Inflammatory macrophage treated with lipopolysaccharide for 1 hour (primary cell): ENCODE measurements at places on chromosomes 4 and X.

GRCh38 chr4:59818656-59819055 is 1381.5 kb upstream of the ADGRL3 start:
- DNase-seq, result peak; percentile 31

GRCh38 chr4:100826067-100826466 is 308.2 kb upstream of the EMCN start:
- DNase-seq, result no peak

- no peak for DNase-seq
Measured at GRCh38 chrX:69231903-69232302, 66.7 kb upstream of the PJA1 start.

- no peak for DNase-seq
Measured at GRCh38 chr4:74794382-74795010, at the start of gene BTC. TSS of gene BTC (minus strand) at chr4:74794523. CDS start at chr4:74794325, 198 bp downstream.

- DNase-seq, result no peak
Measured at GRCh38 chr4:16685536-16685935, 212.9 kb downstream of the LDB2 start.

DNA sequence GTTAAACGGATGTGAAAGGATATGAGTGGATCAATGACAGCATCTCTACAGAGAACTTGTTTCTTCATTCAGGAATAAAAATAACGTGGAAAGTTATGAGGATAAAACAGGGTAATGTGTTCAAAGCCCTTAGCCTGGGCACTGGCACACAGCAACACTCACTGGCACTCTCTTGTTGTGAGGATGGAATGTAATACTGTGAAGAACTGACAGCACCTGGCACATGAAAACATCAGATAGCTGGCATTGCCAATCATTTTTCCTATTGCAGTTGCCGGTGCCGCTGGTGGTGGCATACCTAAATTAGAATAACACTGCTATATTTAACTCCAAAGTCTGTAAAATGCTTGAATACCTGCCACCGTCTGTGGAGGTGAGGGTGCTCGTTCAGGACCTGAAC is 1061.2 kb downstream of the DMD start:
- no peak for DNase-seq

DNA sequence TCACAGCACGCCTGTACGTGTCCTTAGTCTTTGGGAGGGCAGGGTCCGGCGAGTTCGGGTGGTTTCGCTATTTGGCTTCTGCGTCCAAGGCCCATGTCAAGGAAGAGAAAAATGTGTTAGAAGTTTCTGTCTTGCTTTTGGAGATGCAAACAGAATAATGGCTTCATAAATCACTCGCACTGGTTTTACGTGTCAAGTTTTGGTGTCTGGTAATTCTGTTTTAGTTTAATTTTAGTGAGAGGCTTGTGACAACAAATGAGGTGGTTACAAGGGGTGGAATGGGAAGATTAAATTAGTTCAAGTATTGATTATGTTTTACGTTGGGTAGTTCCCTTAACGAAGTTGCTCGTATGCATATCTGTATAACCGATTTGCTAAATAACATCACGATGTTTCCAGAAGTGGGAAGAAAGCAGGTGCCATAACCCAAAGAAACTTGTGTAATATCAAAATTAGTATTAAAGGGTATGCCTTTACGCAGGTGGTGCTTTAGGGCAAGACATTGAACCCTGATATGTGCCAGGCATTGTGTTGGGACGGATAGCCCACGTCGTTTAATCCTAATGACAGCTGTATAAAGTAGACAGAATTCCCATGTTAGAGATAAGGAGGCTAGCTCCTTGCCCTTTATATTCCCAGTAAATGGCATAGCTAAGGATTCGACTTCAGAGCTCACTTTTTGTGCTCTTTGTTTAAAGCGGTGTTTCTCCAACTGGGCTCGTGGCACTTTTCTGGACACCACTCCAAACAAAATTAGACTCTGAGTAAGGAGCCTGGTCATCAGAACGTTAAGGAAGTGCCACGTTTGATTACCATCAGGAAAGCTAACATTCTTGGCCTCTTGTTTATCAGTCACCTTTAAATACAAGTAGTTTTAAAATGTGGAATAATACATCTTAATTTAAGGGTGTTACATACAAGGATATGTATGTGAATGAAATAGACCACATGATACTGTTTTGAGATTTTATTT is 843 bp downstream of the RPL34 start:
- DNase-seq, result peak; percentile 17

DNA sequence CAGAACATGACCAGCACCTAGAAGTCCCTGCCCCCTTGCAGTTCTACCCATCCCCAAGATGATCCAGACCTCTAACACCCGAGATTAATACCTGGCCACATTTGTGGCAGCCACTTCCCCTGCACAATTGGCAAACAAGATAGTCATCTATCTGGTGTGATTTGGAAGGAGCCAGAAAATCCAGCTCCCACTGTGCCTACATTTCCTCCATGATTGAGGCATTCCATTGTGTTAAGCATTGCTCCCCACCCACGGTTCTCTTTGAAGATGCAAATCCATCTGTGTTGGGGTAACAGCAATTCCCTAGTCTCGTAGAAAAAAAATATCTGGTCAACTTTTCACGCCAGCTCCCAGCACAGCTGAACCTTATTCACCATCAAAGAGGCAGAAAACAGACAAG is 405.0 kb downstream of the BCOR start:
- DNase-seq, result no peak

DNA sequence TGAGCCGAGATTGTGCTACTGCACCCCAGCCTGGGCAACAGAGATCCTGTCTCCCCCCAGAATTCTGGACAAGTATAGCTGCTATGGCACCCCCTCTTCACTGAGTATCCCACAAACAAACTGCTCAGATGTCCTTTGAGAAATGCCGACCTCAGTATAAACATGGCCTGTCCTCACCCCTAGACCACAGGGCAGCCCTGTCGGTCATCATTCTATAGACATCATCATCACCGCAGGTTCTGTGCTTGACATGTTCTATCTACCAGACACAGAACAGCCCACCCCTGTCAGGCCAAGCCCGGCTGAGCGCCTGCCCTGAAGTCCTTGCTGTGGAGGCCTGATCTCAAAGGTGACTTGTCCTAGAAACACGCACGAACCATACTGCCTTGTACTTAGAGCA is 232.9 kb downstream of the DHRSX start:
- DNase-seq, result no peak
